ENCODE measurements at places on chromosomes 1 and 21.

GRCh38 chr1:3914331-3914851 is 14.3 kb upstream of the C1orf174 start:
- no peak for DNase-seq

DNA sequence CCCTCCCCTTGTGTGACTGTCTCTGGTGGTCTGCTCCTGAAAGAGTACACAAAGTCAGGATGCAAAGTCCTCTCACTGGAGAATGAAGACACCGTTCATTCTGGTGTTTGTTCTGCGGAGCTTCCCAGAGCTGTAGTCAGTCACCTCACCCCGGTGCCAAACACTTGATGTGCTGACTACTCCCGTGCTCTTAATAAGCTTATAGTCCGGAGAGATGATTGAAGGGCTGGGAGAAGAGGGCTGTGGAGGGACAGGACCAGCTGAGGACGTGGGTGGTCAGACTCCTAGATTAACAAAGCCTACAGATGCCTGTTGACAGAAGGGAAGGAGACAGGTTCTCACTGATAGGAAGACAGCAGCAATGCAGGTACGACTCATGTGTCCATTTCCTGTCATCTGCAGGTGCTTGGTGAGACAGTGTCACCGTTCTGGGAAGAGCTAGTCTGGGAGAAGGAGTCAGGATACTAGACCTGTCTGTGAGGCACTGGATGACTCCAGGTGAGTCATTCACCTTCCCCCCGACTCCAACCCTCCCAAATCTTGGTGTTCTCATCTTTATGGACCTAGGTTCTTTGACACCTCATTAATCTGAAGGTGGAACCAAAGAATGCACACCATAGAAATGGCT is 40.4 kb upstream of the LRRN2 start:
- DNase-seq: no peak

DNA sequence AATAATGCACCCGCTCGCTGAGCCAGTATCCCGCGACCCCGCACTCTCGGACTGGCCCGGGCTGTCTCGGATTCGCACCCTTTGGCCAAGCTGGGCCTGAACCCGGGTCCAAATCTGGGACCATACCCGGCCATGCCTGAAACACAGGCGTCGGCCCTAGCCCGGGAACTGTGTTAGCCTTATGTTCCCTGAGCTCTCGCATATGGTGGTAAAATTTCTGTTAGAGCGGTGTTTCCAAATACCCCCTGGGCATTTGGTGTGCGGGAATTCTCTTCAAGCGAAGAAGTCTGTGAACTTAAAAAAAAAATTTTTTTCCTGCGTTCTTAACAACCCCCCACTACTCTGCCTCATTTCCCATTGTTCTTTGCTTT is 3.1 kb downstream of the RNF220 start:
- DNase-seq: no peak

DNA sequence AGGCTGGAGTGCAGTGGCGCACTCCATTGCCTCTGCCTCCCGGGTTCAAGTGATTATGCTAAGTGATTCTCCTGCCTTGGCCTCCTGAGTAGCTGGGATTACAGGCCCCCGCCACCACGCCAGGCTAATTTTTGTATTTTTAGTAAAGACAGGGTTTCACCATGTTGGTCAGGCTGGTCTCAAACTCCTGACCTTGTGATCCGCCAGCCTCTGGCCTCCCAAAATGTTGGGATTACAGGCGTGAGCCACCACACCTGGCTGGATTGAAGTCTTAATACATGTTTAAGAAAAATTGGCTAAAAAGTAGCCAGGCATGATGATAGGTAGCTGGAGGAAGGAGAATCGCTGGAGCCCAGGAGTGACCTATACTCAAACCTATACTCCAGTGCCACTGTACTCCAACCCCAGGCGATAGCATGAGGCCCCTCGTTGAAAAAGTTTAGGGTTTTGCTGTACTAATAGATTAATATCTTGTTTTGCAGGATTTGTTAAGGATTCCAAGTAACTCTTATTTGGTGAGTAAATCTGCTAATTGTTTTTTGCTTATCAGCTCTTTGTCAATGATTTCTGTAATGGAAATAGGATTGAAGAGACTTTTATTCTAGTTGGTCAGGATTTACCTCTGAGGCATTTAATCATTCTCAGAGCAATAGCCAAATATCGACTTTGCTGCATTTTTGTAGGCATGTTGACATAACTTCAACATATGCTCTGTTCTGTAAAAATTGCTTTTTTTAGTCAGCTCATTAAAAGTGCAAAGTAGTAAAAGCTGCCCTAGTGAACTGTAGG is 2.0 kb downstream of the RCC1 start:
- DNase-seq: no peak

All from CD4-positive, alpha-beta memory T cell (primary cell).